ENCODE measurements at places on chromosomes 1 and 21. TPM values are rescaled to one million over a fixed set of nuclear protein-coding genes. Genes with fewer than 3 reads are reported as not detected.
A peak's percentile ranks its signal among the peaks of the same experiment; 100 is the strongest.

GRCh38 chr21:37767984-37768383 is 148.3 kb downstream of the KCNJ6 start:
- no peak for DNase-seq

- DNase-seq = peak; percentile 11
Measured at GRCh38 chr21:38853421-38853919, 47.7 kb downstream of the ETS2 start.

- DNase-seq = peak; percentile 52
Measured at GRCh38 chr21:42047821-42048613, 23.1 kb upstream of the UMODL1 start.

DNA sequence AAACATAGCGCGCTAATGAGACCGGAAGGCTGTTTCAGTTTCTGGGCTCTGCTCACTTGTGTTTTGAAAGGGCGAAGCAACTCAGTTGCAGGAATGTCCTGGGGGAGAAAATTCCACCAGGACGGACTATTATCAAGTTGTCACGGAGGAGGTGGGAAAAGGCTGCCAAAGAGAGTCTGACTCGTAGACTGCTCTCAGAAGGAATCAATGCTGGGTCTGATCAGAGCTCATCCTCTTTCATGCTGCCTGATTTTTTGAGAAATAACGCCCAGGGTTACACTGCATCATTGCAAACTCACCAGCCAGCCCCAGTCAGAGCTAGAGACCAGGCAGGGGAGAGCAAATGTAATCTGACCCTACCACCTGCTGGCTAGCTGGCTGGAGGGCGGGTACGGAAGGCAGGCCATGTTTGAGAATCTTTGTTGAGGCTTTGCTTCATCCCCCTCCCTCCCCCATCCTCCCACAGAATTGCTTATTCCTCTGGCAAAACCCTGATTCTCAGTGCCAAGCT is 36.4 kb upstream of the BCL9 start:
- DNase-seq = no peak

- DNase-seq = no peak
Measured at GRCh38 chr1:54763816-54764132, 549 bp downstream of the PARS2 start.

GRCh38 chr1:53557830-53558738 is 98.9 kb downstream of the DMRTB1 start:
- no peak for DNase-seq

DNA sequence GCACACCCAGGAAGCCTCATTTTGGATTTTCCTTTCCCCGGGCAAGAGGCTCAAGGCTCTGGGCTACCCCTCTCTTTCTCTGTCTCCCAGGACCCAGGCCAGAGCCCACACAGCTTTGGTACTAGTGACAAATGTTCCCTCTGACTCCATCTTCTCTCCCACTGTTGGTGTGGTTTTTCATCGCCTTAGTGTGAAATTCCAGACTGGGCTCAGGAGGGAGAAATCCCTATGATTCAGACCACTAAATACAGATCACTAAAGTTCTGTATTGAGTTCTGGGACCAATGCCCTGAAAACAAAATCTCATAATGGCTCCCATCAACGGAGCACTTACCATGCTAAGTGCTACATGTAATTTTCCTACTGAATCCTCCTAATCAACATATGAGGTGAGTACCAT is 26.1 kb downstream of the IQGAP3 start:
- no peak for DNase-seq

- DNase-seq = no peak
Measured at GRCh38 chr1:195325181-195325580, 1283.1 kb downstream of the KCNT2 start.

- DNase-seq = no peak
Measured at GRCh38 chr1:34479731-34480130, 275.1 kb upstream of the GJB5 start.

GRCh38 chr1:233993651-233994050 is 89.2 kb downstream of the SLC35F3 start:
- no peak for DNase-seq

- no peak for DNase-seq
Measured at GRCh38 chr1:218493986-218494385, 148.8 kb downstream of the TGFB2 start.

The ALX3 gene
- not detected for total RNA-seq

The CRNN gene
- total RNA-seq = not detected

The HHIPL2 gene
- total RNA-seq = not detected

The PRAMEF33 gene
- total RNA-seq = not detected

The HSD3B2 gene
- total RNA-seq = not detected

The OR6K3 gene
- total RNA-seq = not detected

The LCE1D gene
- not detected for total RNA-seq

The L1TD1 gene
- total RNA-seq = not detected

The ASAP3 gene
- total RNA-seq = 3.6 TPM

Data from dermis microvascular lymphatic vessel endothelial cell (primary cell).